ENCODE measurements at places on chromosomes 13 and 19. TPM values are rescaled to one million over a fixed set of nuclear protein-coding genes. Genes with fewer than 3 reads are reported as not detected.

Gene CEACAM20
- polyA plus RNA-seq = 0.05 TPM

DNA sequence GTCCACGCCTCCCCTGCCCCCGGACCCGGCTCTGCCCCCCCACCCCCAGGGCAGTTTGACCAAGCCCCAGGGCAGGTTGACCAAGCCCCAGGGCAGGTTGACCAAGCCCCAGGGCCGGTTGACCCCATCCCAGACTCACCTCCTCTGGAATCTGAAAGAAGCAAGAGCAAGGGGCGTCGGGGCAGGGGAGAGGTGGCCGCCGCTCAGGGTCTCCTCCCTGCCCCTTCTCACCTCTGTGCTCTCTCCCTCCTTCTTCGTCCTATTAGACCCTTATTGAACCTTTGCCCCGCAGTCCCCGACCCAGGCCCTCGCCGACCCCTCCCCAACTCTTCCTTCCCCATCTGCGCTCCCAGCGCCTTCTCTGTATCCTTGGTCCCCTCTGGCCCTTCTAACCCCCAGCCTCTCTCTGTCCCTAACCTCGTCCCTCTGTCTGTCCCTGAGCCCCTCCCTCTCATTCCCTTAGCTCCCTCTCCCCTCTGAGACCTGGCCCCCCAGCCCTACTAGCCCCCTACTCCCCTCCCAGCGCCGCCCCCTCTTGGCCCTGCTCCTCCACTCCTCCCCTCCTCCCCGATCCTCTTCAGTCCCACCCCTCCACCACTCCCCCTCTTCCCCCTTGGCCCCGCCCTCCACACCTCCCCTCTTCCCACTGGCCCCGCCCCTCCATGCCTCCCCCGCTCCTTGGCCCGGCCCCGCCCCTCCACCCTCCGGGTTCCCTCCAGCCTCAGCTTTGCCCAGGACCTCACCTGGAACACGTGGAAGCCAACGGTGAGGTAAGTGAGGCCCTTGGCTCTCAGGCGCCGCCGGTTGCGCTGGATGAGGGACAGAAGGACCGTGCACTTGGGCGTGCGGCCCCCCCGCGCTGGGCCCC, 7.6 kb downstream of the CAPN12 start:
- no peak overlapping the region for H3K27ac ChIP-seq
- H3K4me1 ChIP-seq = peaks cover 16% of the 10 kb centered on the region
- H3K36me3 ChIP-seq = no peaks in the 10 kb centered on the region
- no peak for DNase-seq
- peaks cover 19% of the 10 kb centered on the region for H3K27me3 ChIP-seq
- H3K4me3 ChIP-seq = no peak overlapping the region

DNA sequence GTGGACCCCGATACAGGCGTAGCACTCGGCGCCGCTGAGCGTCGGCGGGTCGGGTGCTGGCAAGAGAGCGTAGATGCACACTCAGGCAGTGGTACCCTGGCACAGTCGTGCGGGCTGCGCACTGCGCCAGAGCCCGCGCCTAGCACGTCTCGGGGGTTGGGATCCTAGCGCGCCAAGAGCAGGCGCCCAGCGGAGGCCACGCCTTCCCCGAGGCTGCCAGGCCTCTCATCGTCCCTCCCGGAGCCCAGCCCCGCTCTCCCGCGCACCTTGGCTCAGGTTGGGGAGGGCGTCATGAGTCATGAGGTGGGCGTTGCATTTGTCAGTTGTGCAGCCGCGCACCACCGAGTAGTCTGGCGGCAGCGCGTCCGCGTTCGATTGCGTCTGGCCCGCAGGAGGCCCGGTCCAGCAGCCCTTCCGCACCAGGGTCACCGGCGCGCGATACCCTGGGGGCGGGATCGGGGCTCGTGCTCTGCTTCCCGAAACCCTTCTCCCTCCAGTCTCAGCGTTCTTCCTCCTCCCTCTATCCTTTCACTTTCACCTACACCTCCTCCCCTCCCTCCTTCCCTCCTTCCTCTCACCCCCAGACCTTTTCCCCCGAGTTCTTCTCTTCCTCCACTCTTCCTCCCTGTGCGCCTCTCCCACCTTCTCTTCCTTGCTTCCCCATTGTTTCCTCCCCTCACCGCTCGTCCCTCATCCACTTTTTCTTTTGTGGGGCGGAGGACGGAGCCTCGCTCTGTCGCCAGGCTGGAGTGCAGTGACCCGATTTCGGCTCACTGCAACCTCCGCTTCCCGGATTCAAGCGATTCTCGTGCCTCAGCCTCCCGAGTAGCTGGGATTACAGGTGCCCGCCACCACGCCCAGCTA, 3.5 kb downstream of the LYPD5 start:
- no peaks in the 10 kb centered on the region for H3K27me3 ChIP-seq
- peaks cover 3% of the 10 kb centered on the region for H3K4me1 ChIP-seq
- H3K27ac ChIP-seq = no peak overlapping the region
- H3K4me3 ChIP-seq = peak overlapping the region; percentile 27
- DNase-seq = no peak

Gene KLF1
- 0.09 TPM for polyA plus RNA-seq

DNA sequence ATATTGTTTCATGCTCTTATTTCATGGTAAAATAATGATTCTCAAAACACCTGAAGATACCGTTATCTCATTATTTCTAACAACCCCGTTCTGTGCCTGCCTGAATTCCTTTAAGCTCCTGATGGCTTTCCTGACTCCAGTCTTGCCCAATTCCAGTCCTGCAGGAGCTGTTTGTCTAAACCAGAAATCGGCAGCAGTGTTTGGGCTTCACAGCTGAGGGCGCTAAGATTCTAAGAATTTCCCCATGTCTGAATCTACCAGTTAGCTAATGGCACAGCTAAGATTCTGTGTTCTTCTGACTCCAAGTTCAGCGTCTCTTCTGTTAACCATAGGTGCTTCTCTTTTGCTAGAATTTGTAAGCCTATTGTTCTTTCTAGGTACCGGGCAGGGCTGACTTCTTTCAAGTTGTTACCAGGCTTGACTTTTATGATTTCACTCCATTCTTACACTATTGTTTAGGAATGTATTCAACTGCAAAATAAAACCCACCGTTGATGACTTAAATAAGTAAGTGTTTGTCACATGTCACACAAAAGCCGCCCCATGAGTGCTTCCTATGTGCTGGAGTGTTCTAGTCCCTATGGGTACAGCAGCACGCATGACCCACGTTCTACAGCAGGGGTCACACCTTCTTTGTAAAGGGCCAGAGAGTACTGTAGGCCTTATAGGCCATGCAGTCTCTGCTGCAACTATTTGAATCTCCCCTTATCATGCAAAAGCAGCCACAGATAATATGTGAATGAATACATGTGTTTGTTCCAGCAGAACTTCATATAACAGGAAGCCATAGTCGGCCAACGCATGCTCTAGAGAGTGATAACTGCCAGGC, 168.3 kb upstream of the RNF113B start:
- no peak overlapping the region for H3K4me3 ChIP-seq
- no peak overlapping the region for H3K27ac ChIP-seq
- no peaks in the 10 kb centered on the region for H3K4me1 ChIP-seq
- no peaks in the 10 kb centered on the region for H3K27me3 ChIP-seq

Gene TMEM190
- polyA plus RNA-seq = 3.4 TPM

- DNase-seq = no peak
- no peak overlapping the region for H3K4me3 ChIP-seq
- H3K27ac ChIP-seq = no peak overlapping the region
These were observed 56.6 kb downstream of the CEBPG start for GRCh38 chr19:33429891-33430673.

- no peak overlapping the region for H3K4me3 ChIP-seq
- H3K4me1 ChIP-seq = no peaks in the 10 kb centered on the region
- no peak overlapping the region for H3K27ac ChIP-seq
- DNase-seq = no peak
- no peaks in the 10 kb centered on the region for H3K27me3 ChIP-seq
These were observed 148.9 kb downstream of the URI1 start for GRCh38 chr19:30090963-30091362.

GRCh38 chr13:38661010-38661675, 25.7 kb upstream of the FREM2 start:
- H3K36me3 ChIP-seq = no peaks in the 10 kb centered on the region
- no peak for DNase-seq
- no peak overlapping the region for H3K4me3 ChIP-seq
- no peaks in the 10 kb centered on the region for H3K4me1 ChIP-seq
- no peaks in the 10 kb centered on the region for H3K27me3 ChIP-seq

Gene WDR87
- polyA plus RNA-seq = 0.02 TPM

DNA sequence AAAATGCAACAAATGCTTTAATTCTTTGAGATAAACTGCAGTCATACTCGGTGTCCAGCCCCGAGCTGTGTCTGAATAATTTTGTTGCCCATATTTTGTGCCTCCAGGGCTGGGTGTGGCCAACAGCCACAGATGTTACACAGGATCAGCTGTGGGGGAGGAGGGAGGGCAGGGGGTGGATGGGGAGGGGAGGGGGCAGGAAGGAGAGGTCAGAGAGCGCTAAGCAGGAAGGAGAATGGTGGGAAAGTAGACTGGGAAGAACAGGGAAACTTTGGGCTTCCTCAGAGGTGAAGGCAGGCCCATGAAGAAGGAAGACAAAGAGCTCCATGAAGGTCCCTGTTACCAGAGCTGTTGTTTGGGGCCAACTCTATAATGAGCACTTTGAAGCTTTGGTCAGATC, 295.8 kb downstream of the COG6 start:
- no peak overlapping the region for H3K27ac ChIP-seq
- no peaks in the 10 kb centered on the region for H3K27me3 ChIP-seq
- peaks cover 9% of the 10 kb centered on the region for H3K4me1 ChIP-seq
- no peaks in the 10 kb centered on the region for H3K36me3 ChIP-seq
- DNase-seq = no peak
- H3K4me3 ChIP-seq = no peak overlapping the region

DNA sequence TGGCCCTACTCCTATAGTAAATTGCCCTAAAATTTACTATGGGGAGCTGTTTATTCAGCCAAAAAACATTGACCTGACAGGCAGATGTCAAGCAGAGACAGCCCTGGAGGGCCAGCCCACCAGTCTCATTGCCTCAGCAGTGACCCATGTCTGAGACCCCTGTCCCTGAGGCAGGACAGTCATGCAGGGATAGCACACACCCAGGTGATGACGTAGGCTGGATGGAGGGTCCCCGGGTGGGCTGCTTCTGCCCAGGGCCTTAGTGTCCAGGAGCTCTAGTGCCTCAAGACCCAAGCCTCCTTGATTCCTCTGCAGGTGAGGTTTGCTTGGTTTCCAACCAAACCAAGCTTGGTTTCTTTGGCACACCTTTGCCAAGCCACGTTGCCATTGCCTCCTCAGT, 72.1 kb downstream of the HSPH1 start:
- H3K36me3 ChIP-seq = no peaks in the 10 kb centered on the region
- no peak for DNase-seq
- H3K4me1 ChIP-seq = peaks cover 5% of the 10 kb centered on the region
- H3K4me3 ChIP-seq = no peak overlapping the region

DNA sequence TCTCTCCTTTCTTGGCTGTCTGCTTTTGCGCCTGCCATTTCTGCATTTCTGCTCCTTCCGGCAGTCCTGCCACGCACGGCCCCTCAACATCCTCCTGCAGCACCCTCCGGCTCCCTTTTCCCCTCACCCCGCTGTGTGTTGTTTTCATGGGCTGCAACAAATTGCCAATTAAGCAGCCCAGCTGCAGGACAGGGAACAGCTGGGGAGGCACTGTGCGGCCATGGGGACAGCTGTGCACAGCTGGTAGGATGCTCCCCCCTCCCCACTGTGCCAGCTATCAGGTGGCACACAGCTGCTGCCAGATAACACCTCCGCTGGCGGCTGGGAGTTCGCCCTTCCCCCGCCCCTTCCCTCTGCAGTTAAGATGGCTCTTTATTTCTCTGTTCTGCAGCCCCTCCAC, 25.4 kb downstream of the LYL1 start:
- peaks cover 35% of the 10 kb centered on the region for H3K4me1 ChIP-seq
- no peak overlapping the region for H3K4me3 ChIP-seq
- no peak for DNase-seq
- no peak overlapping the region for H3K27ac ChIP-seq
- no peaks in the 10 kb centered on the region for H3K27me3 ChIP-seq
- no peaks in the 10 kb centered on the region for H3K36me3 ChIP-seq

GRCh38 chr19:28497887-28498286, 715.1 kb downstream of the UQCRFS1 start:
- H3K4me3 ChIP-seq = no peak overlapping the region
- H3K27ac ChIP-seq = no peak overlapping the region
- no peaks in the 10 kb centered on the region for H3K36me3 ChIP-seq
- H3K4me1 ChIP-seq = peaks cover 48% of the 10 kb centered on the region
- DNase-seq = no peak

- DNase-seq = peak; percentile 18
- peak within 1 kb of the TSS; percentile 42 for H3K4me3 ChIP-seq
- H3K27ac ChIP-seq = peak within 1 kb of the TSS; percentile 3
- no peaks in the 10 kb centered on the region for H3K36me3 ChIP-seq
- peaks cover 14% of the 10 kb centered on the region for H3K4me1 ChIP-seq
These were observed at the start of gene TNFSF11 for GRCh38 chr13:42574011-42574410. TSS of gene TNFSF11 (plus strand) at chr13:42574152. CDS start at chr13:42574304, 152 bp downstream.

Gene LRRC8E
- 0.27 TPM for polyA plus RNA-seq

- no peaks in the 10 kb centered on the region for H3K27me3 ChIP-seq
- peaks cover 19% of the 10 kb centered on the region for H3K4me1 ChIP-seq
These were observed 38.6 kb downstream of the ZNF823 start for GRCh38 chr19:11699931-11700794.

Gene TNNT1
- polyA plus RNA-seq = 11.9 TPM

DNA sequence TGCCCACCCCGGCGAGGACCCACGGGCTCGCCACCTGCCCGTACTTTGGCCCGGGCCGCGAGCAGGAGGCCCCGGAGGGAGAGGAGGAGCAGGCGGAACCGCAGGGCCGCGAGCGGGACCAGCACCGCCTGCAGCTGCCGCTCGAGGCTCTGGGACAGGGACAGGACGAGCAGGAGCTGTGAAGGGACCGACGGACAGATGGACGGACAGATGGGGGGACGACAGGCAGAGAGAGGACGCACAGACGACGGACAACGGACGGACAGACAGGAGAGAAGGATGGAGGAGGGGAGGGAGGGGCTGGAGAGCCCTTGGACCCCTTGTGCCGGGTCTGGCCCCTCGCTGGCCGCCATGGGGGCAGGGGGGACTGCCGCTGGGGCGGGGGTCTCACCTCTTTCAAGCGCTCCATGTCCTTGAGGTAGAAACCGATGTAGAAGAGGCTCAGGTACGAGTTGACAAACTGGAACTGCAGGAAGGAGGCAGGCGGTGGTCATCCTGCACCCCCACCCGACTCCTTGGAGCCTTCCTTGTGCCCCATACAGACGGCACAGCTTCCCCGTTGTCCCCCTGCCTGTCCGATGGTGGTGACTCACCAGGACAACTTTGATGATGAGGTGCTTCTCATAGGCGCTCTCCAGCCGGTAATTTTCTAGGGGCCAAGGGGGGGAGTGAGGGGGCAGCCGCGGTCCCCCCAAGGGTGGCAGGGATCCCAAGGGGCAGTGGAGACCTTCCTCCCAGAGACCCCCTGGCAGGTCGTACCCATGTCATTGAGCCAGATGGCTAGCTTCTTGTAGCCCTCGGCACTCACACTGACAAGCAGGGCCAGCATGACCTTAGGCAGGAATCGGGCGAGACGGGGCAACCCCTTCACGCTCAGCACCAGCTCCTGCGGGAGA, 5.0 kb downstream of the ANO8 start:
- no peak for DNase-seq
- peaks cover 24% of the 10 kb centered on the region for H3K27me3 ChIP-seq
- no peak overlapping the region for H3K27ac ChIP-seq
- peaks cover 19% of the 10 kb centered on the region for H3K4me1 ChIP-seq
- H3K4me3 ChIP-seq = peak overlapping the region; percentile 58
- peaks cover 11% of the 10 kb centered on the region for H3K36me3 ChIP-seq

Measured in thymus (tissue), 14 donors.